HFFc6 (cell line): ENCODE measurements at places on chromosomes 3 and 15. TPM values are rescaled to one million over a fixed set of nuclear protein-coding genes. Genes with fewer than 3 reads are reported as not detected.
A peak's percentile ranks its signal among the peaks of the same experiment; 100 is the strongest.

CFAP91 gene
- total RNA-seq = not detected in 3 replicates

CP gene
- not detected in 3 replicates for total RNA-seq

NRG4 gene
- not detected in 2 replicates for total RNA-seq

SOX14 gene
- total RNA-seq = not detected in 3 replicates

ZBBX gene
- not detected in 3 replicates for total RNA-seq

CLDN18 gene
- total RNA-seq = not detected in 3 replicates

PLA2G4D gene
- not detected in 3 replicates for total RNA-seq

RYR3 gene
- total RNA-seq = not detected in 3 replicates

HGD gene
- 0.52 TPM in 1 of 3 replicates, not detected in the others for total RNA-seq

NEIL1 gene
- 0.83 to 2.6 TPM (median 0.93 TPM) in 3 replicates for total RNA-seq

SHF gene
- total RNA-seq = 2.1 to 3.4 TPM (median 2.4 TPM) in 3 replicates

- DNase-seq = no peak
Observed at GRCh38 chr3:164550857-164551256, 527.4 kb downstream of the SI start.

DNA sequence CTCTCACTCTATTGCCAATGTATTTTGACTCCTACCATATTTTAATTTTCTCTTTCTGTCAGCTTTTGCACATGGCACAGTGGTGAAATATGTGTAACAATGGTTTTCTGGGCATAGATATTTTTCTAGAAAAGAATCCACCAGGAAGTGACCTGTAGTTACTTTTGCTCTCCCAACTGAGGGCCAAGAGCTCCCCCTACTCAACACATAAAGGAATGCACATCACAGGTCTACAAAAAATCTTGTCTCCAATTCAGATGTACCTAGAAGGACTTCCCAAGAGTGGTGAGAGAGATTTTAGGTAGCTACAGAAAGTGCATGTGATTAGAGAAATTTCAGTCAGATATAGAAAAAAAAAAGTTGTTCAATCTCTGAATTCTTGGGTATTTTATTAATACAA, 15.6 kb downstream of the CPA3 start:
- DNase-seq = no peak

DNA sequence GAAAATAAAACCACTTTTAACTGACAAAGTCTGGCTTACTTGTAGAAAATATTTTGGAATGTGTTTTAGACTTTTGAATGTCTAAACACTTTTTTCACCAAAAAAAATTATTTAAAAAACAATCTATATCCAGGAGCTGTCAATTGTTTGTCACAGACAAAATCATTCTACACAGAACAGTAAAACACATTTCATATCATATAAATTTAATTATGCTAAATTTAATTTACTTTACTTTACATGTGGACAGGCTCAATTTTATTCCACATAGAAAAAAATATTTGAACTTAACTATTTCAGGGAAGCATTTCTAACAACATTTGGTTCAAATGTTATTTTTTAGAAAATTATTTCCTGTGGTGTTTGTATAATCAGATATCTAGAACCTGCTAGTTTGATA, 1417.0 kb downstream of the ZPLD1 start:
- no peak for DNase-seq

DNA sequence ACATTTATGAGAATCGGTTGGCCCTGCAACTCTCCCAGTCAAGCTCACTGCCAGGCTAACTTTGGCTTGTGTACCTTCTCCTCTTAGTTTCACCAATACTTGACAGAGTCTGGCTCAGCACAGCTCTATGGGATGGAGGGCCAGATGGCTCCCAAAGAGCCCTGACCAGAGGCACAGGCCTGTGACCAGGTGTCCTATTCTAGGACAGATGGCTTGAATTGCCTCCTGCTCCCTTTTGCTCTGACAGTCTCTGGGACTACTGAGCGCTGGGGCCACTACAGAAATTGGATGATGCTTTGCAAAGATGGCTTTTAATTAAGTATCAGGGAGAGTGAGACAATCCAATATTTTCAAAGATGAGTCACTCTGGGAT, 10.3 kb upstream of the ARID3B start:
- no peak for DNase-seq

GRCh38 chr3:123072152-123072551, 5.3 kb downstream of the PDIA5 start:
- DNase-seq = no peak

GRCh38 chr3:58683466-58683865, 16.9 kb upstream of the FAM3D start:
- peak; percentile 28 for DNase-seq

DNA sequence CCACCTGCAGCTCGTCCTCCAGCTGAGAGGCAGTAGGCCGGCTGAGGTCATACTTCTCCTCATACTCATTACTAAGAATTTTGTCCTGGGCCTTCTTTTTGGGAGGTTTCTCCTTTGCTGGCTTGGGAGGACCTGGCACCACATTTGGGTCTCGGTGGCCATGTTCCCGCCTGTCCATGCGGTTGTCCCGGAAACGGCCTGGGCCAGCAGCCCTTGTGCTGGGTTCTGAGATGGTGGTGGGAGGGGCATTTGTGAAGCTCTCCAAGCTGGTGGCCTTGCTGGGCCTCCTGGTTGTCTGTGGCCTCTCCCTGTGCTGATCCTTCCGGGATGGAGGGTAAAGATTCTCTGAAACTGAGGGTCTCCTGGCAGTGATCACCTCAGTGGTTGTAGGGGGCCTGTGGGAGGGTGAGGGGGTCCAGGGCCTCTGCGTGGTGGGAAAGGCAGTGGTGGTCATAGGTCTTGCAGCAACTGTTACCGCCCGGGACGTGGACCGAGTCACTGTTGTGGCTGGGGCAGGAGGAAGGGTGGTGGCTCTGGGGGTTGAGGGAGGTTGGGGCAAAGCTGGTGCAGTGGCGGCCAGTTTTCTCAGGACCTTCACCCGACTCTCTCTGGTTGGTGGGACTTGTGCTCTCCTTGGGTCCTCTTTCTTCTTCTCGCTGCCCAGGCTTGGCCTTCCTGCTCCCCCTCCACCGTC, 2.5 kb downstream of the CCDC80 start:
- no peak for DNase-seq
